Brain (organoid and tissue), 16 donors: ENCODE measurements at places on chromosomes 16 and 17.

GRCh38 chr17:49554694-49555494 lies 20.8 kb upstream of the NXPH3 start:
- DNase-seq, result no peak

- DNase-seq, result no peak
These were observed 4.7 kb upstream of the TEKT3 start for GRCh38 chr17:15346066-15346595.

DNA sequence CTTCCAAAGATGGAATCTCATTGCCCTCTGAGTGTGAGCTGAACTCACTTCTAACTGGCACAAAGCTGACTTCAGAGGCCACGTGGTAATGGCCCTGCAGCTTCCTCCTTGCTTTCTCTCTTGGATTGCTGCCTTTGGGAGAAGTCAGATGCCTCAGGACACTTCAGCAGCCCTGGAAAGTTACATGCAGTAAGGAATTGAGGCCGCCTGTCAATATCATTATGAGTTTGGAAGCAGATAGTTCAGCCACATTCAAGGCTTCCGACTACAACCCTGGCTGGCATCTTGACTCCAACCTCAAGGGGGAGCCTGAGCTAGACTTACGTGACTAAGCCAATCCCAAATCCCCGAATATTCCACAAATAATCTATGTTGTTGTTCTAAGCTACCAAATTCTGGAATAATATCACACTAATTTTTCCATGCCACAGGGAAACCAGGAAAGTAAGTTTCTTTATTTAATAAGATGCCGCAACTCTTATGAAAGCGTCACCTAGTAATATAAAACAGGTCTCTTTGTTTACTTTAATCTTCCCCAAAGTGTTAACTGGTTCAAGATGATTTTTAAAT lies 13.6 kb downstream of the CEP20 start:
- peak; percentile 67 for DNase-seq

DNA sequence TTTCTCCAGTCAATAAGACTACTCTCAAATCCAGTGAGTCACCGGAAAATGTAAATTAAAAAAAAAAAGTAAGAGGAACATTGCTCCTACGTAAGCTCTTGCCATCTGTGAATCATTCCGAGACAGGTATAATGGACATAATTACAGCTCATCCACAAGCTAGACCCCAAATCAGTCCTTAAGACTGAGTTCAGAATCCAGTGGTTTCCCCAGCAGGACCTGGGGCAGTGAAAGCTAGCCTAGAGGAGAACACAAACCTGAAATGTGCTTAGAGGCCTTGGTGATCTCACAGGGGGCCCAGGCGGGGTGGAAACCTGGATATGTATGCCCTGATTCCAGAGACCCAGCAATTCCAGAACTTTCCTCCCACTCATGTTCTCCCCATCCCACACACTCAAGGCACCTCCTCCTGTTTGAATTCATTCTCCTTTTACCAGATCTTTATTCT lies 132.0 kb downstream of the COPRS start:
- DNase-seq, result no peak

- no peak for DNase-seq
These were observed 764.9 kb downstream of the KCNJ2 start for GRCh38 chr17:70934231-70934630.

DNA sequence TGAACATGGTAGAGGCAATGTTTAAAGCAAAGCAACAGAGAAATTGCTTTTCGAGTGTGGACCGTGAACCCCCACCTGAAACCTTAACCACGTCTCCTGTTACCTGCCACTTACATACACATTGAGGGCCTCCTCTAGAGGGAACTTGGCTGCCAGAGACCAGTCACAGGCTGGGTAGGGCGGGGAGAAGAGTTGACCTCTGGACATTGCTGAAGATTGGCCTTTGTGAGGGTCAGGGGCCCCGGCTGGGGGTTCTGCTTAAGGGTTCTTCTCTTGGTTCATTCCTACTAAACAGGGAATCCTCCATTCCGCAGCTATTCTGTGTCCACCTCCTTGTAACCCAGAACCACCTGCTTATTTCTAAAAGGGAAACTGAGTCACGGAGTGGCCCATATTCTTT lies 53.8 kb downstream of the IRX6 start:
- DNase-seq, result no peak
